Fibroblast of lung (primary cell): ENCODE measurements at places on chromosomes 6 and 20. TPM values are rescaled to one million over a fixed set of nuclear protein-coding genes. Genes with fewer than 3 reads are reported as not detected.

The GMPR gene
- total RNA-seq: 7.2 and 13.2 TPM in 2 replicates

The OVOL2 gene
- not detected in 2 replicates for total RNA-seq

The EFCAB8 gene
- total RNA-seq: under 0.01 and 0.26 TPM in 2 replicates

The VWA7 gene
- total RNA-seq: under 0.01 and 0.66 TPM in 2 replicates

GRCh38 chr6:39614393-39614950 lies 110.7 kb downstream of the KIF6 start:
- DNase-seq: no peak

GRCh38 chr6:29959467-29959866 lies 17.1 kb downstream of the HLA-A start:
- no peak for DNase-seq

GRCh38 chr6:33271117-33271467 lies 584 bp downstream of the VPS52 start:
- DNase-seq: no peak
